Umbilical cord (tissue), 2 donors: ENCODE measurements at places on chromosomes 13 and 19. TPM values are rescaled to one million over a fixed set of nuclear protein-coding genes. Genes with fewer than 3 reads are reported as not detected.

The ZNF418 gene
- total RNA-seq, result 21.2 TPM

The NECTIN2 gene
- 52.0 TPM for total RNA-seq

The AMER2 gene
- 2.4 TPM for total RNA-seq

The DDA1 gene
- 6.5 TPM for total RNA-seq

The NLRP5 gene
- 0.24 TPM for total RNA-seq

DNA sequence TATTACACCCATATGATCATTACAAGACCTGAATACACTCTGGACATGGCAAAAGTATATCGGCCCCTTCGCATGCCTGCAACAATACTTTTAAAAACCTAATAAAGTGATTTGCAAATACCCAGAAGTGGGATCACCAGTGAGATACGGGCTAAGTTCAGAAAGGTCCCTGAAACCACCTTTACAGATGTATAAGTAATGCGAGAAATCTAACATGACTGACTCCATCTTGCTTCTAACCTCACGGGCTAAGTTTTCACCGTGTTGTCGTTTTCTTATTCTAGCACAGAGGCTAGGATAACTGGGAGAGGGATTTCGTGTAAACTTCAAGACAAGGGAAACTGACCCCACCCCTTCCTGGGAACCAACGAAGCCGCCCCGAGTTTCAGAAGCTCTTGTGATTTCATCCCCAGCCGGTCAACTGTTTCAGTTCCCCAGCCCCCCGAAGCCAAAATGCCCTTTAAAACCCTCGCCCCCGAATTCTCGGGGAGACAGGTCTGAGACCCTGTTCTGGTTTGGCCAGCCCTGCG, 703 bp downstream of the NEK3 start:
- peak; percentile 69 for DNase-seq

GRCh38 chr13:35349673-35350278, 126.7 kb downstream of the MAB21L1 start:
- no peak for DNase-seq

DNA sequence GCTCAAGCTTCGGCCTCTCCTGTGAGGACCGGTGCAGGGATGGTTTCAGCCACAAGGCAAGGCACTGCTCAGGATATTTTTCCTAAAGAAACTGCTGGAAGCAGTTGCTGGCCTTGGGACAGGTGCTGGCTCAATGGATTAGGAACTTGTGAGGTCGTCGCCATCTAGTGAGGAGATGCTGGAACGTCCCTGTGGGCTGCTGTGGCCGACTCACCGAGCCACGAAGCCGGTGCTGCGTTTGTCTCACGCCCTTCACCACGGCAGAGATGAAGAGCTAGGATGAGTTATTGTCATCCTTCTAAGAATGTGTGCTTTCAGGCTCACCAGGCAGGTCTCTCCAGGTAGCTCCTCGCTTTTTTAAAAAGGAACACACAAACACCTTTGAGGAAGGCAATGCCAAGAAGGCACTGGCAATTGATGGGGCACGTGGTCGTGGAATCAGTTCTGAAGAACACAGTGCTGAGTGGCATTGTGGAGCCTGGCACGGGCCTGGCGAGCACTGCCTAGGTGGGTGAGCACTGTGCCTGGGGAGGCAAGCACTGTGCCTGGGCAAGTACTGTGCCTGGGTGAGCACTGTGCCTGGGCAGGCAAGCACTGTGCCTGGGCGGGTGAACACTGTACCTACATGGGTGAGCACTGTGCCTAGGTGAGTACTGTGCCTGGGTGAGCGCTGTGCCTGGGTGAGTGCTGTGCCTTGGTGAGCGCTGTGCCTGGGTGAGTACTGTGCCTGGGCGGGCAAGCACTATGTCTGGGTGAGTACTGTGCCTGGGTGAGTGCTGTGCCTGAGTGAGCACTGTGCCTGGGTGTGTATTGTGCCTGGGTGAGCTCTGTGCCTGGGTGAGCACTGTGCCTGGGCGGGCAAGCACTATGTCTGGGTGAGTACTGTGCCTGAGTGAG, 140.4 kb downstream of the TEX29 start:
- peak; percentile 84 for DNase-seq

GRCh38 chr13:52136763-52137162, 7.9 kb upstream of the NEK5 start:
- DNase-seq, result no peak

DNA sequence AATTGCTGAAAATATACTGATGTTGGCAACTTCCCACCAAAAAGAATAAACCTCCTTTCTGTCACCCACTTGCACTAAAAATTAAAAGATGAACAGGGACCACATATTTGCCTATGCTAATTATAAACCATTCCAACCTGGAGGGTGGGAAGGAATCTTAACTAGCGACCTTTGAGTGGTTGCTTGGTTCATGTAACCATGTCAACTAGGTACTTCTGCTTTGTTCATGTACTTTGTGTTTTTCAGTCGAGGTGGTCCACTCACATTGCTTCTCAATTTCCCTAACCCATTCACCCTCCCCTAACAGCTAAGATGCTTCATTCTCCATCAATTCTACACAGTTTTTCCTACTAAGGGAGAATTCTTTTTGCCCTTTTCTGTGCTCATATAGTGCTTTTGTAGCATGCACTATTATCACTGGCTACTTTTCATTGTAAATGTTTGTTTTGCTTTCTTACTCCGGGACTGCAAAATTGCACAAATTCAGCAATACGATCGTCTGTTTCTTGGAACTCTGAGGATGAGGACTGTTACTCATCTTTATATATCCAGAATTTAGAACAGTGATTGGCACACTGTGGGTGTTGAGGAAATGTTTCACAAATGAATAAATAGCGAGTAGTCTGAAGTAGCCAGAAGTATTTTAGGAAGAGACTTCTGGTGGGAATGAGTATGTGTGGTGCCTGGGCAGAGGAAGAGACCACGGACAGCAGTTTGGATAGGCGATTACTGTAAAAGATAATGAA, 187.5 kb downstream of the GPC6 start:
- DNase-seq, result no peak

DNA sequence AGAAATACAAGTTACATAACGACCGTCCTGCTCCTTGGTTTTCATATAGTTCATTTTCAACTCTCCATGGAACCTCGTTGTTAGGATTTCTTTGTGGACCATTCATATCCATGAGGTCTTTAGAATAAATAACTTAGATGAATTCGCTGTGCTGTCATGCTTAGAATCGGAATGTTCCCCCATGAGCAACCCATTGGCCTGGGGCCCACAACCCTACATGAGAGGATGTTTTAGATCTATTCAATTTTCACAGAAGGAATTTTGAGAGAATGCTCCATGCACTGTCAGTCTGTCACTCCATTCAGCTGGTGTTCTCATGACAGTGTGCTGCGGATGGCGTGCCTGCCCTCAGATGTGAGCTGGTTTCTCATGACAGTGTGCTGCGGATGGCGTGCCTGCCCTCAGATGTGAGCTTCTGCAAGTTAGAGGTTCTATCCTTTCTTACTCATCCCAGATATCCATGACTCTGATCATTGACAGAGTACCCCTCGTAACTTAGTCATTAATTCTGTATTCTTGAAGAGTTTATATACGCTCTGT, 1193.1 kb downstream of the EFNB2 start:
- DNase-seq, result no peak

DNA sequence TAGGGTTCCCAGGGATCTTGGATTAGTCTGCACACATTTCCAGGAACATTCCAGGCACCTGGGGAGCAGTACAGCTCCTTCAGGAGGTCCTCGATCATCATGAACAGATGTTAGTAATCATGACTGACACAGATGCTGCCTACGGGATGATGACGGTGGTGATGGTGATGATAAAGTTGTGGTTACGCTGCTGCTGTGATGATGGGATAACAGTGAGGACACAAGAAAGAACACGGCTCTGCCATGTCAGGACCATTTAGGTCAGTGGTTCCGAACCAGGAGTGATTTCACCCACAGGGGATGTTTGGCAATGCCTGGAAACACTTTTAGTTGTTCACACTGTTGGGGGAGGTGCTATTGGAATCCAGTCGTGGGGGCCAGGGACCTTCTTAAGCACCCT, 1193.0 kb downstream of the UQCRFS1 start:
- DNase-seq, result no peak

- no peak for DNase-seq
Observed at GRCh38 chr13:35714121-35714520, 237.6 kb upstream of the MAB21L1 start.

DNA sequence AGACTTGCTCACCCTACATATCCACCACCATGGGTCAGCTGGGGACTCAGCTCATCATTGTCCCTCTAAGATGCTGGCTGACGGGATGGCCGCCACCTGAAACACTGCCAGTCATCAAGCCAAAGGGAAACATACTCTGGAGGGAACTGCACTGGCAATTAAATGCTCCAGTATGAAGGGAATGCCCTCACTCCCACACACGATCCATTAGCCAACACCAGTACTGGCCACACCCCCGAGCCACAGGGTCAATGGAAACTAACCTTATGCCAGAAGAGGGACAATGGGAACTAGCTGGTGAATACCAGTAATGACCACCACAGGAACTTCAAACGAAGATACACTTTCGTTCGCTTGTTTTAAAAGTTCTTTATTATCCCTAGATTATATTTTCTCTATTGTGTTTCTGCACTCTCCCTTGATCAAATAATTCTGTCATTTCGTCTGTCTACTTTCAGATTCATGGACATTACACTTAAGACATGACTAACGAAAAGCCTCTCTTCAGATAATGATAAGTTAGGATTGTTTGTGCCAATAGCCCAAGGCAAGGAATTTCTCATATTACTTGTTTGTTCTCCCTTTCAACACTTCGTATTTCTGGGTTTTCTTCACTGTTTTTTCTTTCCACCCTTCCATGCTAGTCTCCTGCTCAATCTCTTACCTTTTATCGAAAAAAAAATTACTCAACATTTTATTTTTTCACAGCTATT, 1.7 kb upstream of the ZNF507 start:
- no peak for DNase-seq

- no peak for DNase-seq
Observed at GRCh38 chr19:2616741-2617392, 85.6 kb downstream of the GNG7 start.

- DNase-seq, result no peak
Observed at GRCh38 chr19:35002037-35002535, 2.0 kb downstream of the GRAMD1A start.

- DNase-seq, result no peak
Observed at GRCh38 chr19:577439-578392, 5.3 kb downstream of the BSG start.

GRCh38 chr13:42859760-42860159, 78.4 kb downstream of the FAM216B start:
- no peak for DNase-seq

DNA sequence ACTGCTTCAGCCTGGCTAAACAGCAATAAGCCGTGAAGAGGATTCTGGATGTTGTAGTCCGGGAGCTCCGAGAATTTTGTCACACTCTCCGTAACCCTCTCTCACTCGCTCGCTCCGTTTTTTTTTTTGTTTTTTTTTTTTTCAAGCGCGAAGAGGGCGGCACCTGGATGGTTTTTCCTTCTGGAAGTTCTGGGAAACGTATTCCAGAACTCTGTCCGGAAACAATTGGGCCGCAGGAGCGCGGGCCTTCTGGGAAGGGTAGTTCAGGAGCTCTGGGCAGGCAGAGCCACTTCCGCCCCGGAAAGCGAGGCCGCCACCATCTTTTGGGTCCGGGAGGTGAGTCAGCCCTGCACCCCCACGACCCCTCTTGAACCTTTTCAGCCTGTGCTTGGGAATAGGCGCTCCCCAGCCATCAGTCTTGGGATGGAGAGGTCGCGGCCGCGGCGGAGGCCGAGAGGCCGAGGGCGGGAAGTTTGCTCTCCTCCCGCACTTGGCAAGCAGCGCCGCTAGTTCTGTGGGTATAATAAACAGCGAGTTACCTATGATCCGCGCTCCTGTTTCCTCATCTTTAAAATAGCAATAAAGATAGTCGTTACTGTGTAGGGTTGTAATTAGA, at the start of gene ZNF227:
ZNF227 (plus strand) TSS at position 283 of the 616 bp plus-strand sequence. CDS start 5,261 bp downstream, outside the sequence.
- peak; percentile 99 for DNase-seq
